AG04450 (cell line): ENCODE measurements at places on chromosomes 13 and 19.

- no peak for DNase-seq
Measured at GRCh38 chr13:107065036-107065435, 497.1 kb upstream of the ARGLU1 start.

DNA sequence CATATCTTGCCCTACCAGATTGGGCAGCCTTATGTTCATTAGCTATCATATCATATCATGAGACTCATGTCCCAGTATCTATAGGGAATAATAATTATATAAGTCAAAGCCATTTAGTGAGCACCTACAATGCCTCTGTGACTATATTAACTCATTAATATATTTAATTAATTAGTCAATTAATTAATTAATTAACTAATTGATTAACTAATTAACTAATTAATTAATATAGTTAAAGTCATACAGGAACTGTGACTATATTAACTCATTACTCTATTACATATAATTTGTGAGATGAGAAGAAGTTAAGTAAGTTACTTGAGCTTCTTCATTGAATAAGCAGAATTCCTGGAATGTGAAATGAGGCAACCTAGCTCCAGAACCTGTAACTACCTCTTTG, 588.3 kb upstream of the SLITRK1 start:
- DNase-seq, result no peak

GRCh38 chr19:7729211-7729610, 2.7 kb downstream of the CLEC4G start:
- DNase-seq, result no peak

- DNase-seq, result no peak
Measured at GRCh38 chr19:49515767-49516166, 3.3 kb downstream of the FCGRT start.

DNA sequence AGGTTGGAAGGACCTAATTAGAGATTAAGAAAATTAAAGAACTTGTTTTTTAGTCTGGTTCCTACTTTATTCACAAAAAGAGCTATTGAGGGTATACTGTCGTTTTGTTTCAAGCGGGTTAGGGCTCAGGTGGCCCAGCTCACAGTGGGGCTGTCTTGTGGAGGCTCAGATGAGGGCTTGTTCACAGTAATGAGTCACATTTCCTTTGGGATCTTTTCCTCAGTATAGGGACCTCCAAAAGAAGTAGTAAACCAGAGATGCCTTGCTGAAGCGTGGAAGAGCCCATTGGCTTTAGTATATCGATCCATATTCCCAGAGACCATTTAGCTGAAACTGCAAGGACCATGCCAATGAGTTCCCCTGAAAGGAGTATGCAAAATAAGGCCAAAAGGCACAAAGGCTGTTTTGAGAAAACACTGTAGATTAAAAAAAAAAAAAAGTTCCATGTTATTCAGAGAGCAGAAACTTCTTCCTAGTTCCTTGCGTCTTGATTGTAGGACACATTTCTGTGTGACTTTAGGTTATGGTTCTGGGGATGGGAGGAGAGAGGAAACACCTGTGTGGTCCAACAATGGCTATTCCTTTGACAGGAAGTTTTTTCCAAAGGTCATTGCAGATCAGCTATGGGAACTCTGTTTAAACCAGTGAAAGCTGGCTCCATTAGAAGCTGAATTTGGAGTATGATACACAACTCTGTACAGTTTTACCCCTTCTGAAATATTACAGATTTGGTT, 32.8 kb upstream of the GPI start:
- no peak for DNase-seq

- DNase-seq, result no peak
Measured at GRCh38 chr19:54707962-54708361, 16.3 kb upstream of the KIR3DL3 start.

DNA sequence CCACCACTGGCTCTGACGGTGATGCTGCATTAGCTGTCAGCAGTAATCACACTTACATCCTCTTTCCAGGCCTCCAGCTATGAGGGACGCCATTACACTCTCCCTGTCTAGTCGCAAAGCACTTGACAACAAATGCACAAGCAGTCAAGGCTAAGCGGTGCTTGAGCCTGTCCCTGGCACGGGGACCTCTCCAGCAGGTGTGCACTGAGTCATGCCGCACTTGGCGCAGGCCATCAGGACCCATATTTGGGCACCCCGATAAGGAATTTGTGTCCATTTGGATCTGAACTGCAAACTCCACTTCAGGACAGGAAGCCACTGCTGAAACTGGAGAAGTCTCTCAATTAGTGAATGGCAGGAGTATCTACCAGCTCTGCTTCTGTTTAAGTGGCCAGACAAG, 301.9 kb upstream of the OBI1 start:
- DNase-seq, result no peak

DNA sequence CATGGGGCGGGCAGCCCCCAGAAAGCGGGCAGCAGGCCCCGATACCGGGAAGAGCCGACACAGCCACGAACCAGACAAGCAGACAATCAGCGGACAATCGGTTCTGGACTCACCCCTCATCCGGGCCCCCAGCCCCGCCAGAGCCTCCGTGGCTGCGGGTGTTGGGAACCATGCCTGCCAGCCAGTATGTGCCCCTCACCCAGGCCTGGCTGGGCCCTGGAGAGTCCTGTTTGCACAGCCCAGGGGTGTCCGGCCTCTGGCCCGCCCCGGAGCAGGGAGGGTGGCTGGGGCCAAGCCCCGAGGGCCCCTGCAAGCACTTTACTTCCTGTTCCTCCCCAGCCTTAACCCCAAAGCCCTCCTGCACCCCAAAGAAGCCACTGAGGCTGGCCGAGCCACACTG, 7.8 kb downstream of the PODNL1 start:
- no peak for DNase-seq

GRCh38 chr19:5961969-5962945, 15.7 kb downstream of the RANBP3 start:
- no peak for DNase-seq

DNA sequence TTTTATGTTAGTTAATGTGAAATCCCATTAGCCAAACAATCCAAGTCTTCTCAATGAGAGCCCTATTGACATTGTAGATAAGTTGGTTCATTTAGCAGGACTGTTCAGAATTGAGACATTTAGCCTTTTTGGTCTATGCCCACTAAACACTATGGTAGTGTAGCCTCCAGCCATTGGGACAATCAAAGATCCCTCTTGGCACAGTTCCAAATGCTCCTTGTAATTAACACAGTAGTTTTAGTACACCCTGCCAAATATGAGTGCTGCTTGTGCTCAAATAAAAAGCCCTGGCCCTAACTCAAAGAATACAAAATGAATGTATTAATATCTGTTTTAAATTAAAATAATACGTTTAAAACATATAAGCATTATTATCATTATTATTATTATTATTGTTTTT, 15.4 kb upstream of the FAM216B start:
- DNase-seq, result no peak

DNA sequence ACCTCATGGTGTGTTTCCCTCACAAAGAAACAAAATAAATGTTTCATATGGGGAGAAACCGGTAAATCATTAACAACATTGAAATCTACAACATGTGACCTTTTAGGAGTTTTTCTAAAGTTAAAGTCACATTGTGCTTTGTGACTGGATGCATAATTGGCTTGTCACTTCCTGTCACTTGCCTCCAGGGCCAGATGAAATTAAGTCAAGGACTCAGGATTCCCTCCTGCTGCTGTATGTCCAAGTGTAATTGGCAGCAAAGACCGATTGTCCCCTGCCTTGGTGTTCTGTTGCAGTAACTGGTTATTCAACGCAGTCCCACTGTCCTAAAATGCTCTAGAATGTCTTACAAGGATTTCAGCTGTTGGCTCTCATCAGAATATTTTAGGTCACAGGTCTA, 448.2 kb downstream of the LIG4 start:
- DNase-seq, result no peak

GRCh38 chr13:35499676-35500075, 23.2 kb upstream of the MAB21L1 start:
- no peak for DNase-seq

- DNase-seq, result no peak
Measured at GRCh38 chr19:10884274-10884673, 12.9 kb downstream of the CARM1 start.

GRCh38 chr13:60671386-60671785, 274.4 kb downstream of the TDRD3 start:
- no peak for DNase-seq

GRCh38 chr19:19032420-19033175, 719 bp downstream of the SUGP2 start:
- DNase-seq, result peak; percentile 78

DNA sequence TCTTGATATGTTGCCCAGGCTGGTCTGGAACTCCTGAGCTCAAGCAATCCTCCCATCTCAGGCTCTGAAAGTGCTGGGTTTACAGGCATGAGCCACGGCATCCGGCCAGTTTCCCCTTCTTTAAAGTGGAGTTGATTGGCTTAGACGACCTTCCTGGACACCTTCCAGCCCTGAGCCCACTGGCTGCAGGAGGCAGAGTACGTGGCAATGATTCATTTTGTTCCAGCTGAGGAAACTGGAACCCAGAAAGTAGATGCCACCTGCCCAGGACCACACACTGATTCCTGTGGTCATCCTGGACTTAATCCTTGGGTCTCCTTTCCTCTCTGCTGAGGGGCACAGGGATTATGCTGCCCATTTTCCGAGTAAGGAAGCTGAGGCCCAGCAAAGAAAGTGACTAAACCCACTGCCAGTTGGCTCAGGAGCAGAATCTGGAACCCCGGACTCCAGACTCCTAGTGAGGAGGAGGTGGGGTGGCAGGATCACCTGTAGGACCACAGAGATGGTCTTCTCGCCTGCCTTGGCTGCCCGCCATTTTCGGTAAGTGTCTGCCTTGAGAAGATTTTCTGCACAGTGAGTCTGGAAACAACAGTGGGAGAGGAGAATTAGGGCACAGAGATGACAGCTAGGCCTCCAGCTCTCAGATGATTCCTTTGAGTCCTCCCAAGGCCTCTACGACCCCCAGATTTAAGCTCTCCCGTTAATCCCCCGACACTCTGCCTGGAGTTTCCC, 737 bp downstream of the XRCC1 start:
- no peak for DNase-seq

DNA sequence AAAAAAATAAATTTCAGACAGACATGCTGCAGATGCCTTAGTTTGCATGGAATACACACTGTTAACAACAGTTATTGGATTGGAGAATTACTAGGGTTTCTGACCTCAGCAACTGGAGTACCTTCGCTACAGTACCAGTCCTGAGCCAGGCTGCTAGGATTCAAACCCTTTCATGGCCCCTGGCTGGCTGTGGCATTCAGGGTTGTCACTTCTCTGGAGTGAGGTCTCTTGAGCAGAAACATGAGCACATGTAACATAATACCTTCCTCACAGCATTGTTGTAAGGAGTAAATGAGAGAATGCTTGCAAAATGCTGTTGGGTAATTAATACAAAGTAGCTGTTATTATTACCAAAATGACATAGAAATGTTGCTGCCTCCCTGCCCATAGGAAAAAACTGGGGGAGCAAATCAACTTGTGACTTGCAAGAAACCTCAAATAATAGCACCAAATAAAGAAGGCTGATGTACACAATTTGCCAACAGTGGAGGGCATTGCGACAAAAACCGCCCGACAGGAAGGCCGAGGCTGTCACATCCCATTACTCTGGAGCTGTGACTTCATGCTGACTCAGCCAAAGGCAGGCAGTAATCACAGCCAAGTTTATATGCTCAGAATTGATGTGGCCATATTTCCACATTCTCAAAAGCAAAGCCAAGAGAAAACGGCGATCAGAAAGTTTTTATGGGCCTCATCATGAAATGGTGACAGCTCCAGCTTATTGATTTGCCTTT, 100.4 kb downstream of the RFC3 start:
- DNase-seq, result no peak

GRCh38 chr13:36445891-36446351, 13.6 kb downstream of the CCNA1 start:
- DNase-seq, result no peak

DNA sequence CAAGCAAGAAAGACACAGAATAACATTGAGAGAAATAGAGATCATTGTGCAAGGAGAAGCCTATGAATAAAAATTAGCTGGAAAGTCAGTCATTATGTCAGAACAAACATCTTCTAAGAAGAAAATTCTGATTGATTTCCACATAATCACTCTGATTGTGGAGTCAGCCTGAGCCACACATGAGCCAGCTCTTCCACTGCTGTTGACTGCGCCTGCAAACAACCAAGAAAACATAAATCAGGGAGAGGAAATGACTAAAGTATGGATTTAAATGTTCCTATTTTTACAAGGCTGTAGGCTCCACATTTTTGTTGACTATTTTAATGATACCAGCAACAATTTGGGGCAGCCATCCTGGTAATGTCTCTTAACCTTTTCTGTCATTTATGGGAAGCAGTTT, 962.3 kb downstream of the EFNB2 start:
- no peak for DNase-seq

DNA sequence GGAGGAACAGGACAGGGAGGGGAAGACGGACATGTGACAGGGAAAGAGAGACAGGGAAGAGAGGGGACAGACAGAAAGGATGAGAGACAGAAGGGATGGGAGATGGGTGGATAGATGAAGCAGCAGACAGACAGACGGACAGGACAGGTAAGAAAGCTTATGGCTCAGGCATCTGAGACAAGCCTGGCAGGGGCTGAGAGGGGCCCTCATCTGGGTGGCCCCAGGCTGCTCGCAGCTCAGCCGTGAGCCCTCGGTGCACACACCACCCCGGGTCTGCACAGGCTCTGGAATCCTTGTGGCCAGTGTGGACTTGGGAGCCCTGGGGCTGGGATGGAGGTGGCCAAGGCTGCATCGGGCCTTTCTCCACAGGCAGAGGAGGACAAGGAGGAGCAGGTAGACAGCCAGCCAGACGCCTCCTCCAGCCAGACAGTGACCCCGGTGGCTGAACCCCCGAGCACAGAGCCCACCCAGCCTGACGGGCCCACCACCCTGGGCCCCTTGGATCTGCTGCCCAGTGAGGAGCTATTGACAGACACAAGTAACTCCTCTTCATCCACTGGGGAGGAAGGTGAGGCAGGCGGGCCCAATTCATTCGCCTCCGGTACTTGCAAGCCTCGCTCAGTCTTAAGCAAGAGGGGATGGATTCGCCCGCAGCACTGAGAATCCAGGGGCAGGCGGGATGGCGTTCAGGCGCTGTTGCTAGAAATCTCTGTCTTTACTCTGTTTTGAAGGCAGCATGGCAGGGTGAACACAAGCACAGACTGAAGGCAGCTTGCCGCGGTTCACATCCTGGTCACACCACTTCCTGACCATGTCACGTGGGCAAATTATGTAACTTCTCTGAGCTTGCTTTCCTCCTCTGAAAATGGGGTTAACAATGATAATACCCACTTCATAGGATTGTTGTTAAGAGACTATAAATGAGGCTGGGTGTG, 14.0 kb downstream of the GRAMD1A start:
- DNase-seq, result no peak

DNA sequence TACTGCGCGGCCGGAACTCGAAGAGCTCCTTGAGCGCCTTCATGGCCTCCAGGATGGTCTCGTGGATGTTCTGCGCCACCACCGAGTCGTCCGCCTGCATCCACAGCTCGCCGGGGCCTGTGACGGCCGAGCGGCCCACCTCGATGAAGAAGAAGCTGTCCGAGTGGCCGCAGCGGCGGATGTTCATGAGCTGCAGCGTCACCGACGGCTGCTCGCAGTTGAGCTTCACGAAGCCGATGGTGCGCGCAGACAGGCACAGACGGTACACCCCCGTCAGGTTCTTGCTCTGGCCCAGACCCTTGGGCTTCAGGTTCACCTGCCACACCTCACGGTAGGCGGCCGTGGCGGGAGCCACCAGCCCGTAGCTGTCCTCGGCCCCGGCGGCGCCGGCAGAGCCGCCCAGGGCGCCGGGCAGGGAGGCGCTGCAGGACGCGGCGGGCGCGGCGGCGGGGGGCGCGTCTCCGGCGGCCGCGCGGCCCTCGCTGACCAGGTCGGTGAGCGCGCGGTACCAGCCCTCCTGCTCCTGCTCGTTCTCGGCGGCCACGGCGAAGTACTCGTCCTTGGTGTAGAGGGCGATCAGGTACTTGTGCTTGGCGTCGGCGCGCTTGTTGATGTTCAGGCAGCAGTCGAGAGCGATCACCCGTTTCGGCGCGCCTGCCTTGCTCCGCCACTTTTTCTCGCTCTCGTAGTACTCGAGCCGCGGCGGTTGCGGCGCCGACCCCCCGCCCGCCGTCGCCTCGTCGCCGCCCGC, 1.1 kb downstream of the IRS2 start:
- no peak for DNase-seq
